ENCODE measurements at places on chromosomes 2 and 18. TPM values are rescaled to one million over a fixed set of nuclear protein-coding genes. Genes with fewer than 3 reads are reported as not detected.

DNA sequence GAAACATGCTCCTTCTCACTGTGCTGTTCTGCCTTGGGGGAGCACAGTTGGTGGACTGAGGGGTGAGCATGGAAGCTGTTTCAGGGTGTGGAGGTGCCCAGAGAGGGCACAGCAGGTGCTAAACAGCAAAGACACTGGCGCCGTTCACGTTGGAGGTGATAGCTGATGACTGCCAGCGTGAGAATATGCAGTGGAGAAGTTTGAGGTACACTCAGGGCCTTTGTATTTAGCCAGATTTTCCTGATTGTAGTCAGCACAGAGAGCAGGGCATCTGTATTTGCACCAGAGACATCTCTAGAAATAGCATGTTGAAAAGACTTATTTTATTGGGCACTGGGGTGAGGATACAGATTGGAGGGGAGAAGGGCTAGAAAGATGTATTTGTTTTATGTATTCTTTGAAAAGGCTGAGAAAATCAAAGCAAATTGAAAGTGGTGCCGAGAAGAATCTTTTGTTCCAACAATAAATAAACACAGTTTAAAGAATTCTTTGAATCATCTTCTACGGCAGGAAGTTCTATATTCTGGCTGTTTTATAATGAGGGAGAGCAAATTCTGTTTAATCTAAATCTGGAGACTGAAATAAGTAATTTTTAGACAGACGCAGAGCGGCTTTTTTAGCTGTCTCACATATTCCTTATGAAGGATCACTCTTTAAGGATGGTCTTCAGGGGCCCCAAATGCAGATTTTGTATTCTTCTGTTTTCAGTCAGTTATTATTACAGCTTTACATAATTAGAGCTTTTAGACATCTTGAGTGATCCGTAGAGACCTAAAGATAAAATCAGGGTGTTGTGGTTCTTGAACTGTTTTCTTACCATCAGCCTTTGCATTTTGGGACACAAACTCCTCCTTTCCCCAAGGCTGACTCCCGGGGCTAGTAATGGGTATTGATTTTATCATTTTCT lies 7.1 kb downstream of the ZNF532 start:
- no peak for DNase-seq

DNA sequence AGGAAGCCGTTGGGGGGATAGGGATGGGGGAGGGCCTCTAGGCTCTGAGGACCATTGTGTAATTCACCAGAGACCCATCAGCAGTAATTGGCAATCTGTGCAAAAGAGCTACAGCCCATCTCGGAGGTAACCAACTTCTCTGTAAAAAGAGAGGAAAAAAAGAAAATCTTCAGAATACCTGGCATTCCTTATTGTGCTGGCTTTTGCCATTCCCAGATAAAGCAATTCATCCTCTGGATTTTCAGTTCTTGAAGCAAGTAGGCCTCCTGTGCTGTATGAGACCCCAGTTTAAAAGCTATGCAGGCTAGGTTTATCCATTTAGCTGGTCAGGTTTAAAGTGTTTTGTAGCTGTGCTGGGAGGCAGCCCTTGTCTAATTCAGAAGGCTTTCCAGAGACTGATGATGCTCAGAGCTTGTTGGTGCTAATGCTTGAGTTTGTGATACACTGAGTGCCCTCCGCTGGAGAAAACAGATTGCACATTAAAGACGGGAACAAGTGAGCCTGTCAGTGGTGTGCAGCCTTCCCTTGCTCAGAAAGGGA lies at the start of gene LRRTM4:
Gene LRRTM4, minus strand, starts transcription at position 446 of the 540 bp plus-strand sequence.
- DNase-seq, result no peak

- no peak for DNase-seq
Measured at GRCh38 chr2:233121856-233122255, 61.7 kb downstream of the INPP5D start.

- no peak for DNase-seq
Measured at GRCh38 chr2:30636311-30636710, 170.9 kb downstream of the CAPN13 start.

GRCh38 chr18:66209656-66210055 lies 394.2 kb downstream of the CDH19 start:
- no peak for DNase-seq

DNA sequence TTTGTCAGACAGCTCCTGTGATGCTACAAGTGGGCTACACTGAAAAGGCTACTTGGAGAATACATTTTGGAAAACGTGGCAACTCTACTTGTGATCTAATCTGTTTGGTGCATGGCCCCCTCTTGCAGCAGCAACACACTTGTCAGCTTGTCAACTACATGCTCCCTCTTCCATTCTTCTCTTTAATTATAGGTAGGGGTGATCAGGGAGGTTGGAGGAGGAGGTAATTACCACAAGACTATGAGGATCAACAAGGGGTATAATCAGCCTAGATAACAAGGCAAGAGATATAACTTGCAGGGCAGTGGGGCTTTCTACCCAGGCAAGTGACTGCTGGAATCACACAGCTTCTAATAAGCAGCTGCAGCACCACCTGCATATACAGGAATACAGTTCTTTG lies 104.9 kb downstream of the ACVR1 start:
- no peak for DNase-seq

GKN1 gene
- not detected for total RNA-seq

MYCN gene
- total RNA-seq, result not detected

BCL2 gene
- 4.2 TPM for total RNA-seq

ABCG5 gene
- not detected for total RNA-seq

NEMP2 gene
- total RNA-seq, result 8.1 TPM

FHOD3 gene
- 3.0 TPM for total RNA-seq

Measured in fibroblast of the aortic adventitia (primary cell).